Stimulated activated CD4-positive, alpha-beta T cell treated with anti-CD3 and anti-CD28 coated beads, Interleukin-12 subunit alpha, Interleukin-12 subunit beta, amount 100 ng/mL, for 24 hours (primary cell): ENCODE measurements at places on chromosomes 5 and 9.

DNA sequence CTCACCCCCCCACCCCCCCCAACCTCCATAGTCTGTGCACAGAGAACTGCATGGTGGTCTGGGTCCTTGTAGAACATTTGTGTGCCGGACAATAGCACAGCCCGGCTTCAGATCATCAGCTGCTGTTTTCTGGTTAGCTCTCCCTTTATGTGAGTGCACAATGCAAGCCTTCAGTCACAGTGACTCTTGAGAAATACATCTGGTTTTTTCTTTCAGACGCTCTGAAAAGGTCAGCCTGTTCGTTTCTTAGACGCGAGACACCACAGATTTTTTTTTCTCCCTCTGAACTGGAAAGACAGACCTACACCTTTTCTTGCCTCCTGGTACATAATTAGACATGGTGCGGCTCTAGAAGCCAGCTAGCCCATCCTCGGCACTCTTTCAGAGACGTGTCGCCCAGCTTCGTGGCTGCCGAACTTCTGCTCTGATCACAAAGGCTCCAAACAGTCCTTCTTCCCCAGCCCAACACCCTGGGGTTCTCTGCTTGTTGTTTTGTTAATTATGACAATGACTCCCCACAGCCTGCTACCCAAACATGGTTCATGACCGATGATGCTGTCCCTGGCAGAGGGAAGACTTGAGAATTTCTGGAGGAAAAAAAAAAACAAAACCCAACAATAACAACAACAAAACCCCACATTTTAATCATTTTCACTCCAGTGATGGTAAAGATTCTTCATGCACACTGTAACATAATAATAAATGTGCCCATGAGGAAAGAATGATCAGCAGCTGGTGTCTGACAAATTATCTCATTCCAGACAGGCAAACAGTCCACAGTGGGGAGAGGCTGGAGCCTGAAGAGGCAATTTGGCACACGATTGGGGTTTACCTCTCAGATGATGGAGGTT is 241.4 kb upstream of the ZNF462 start:
- DNase-seq: no peak

- no peak for DNase-seq
Measured at GRCh38 chr5:96370976-96371375, 62.1 kb downstream of the PCSK1 start.

GRCh38 chr5:116559239-116559638 is 15.4 kb downstream of the SEMA6A start:
- DNase-seq: no peak

DNA sequence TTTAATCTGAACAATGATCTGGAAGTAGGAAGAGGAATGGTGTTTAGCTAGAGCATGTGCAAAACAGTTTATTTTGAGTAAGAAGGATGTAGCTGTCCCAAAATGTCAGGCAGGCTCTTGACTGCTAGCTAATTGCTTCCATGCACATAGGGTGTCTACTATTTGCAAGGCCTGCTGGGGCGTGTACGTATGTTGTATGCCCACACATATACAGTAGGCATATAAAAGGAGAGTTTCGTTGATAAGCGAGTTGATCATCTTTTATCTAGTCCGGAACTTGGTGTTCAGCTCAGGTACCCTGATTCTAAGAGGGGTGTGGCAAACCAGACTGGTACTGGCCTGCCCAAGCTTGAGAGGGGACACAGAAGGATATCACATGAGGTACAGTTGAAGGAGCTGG is 177.2 kb downstream of the GOLPH3 start:
- DNase-seq: no peak

GRCh38 chr5:87390075-87390474 is 22.7 kb downstream of the CCNH start:
- no peak for DNase-seq

- no peak for DNase-seq
Measured at GRCh38 chr9:34517185-34517584, 5.6 kb downstream of the ENHO start.

GRCh38 chr5:135048286-135048685 is 14.3 kb upstream of the PITX1 start:
- DNase-seq: no peak
